ENCODE measurements at places on chromosomes 5 and 9.

- no peak for DNase-seq
Observed at GRCh38 chr9:110142253-110142652, 65.7 kb downstream of the C9orf152 start.

- DNase-seq: no peak
Observed at GRCh38 chr5:177049285-177049684, 26.8 kb downstream of the ZNF346 start.

DNA sequence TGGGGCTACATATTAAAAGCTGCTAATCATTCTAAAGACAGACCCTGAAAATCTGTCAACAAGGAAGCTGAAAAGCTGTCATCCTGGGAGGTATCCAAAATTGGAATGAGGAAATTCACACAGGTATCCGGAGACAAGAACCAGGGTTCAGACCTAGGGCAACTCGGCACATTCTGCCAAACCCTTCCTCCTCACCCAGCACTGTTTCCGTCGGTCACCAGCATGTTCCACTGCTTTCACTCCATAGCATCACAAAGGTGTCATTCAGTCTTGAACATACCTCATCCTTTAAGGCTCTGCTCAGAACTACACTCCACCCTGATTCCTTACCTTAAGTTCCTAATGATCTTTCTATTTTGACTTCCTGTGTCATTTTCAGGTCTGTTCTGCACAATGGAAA lies 153.1 kb upstream of the RASA1 start:
- no peak for DNase-seq

DNA sequence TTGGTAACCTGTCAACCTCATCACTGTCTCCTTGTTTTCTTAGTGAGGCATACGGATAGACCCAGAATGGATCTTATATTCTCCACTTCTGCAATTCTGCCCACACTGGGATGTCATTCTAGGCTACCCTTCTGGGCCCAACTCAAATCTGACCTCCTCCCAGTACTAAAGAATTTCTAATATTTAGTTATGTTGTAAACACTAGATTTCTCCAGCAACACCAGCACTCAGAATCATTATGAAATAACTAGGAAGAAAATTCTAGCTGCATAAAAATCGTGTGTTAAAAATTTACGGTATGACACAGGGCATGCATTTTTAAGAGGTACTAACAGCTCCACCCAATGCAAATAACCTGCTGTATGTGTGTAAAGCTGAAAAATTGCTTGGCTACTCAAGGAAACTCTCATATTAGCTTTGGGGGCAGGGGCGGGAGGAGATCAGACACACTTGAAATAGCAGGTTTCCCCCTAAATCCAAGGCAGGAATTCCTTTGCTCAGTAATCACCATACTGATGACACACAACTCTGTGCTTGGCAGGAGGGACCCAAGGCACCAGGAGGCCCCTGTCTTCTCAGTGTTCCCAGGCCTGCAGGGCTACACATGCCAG lies 27.3 kb downstream of the MACROH2A1 start:
- no peak for DNase-seq

DNA sequence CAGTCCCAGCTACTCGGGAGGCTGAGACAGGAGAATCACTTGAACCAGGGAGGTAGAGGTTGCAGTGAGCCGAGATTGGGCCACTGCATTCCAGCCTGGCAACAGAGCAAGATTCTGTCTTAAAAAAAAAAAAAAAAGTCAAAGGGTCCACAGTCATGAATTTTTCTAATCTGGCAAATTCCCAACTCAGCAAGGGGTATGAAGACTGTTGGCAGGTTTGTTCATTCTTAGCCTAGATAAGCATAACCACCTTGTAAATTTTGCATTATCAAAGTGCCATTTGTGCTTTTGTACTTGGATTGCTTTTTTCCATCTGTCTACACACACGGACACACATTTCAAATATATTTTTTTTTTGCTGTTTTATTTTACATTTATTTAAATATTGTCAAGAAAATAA lies 299.8 kb upstream of the NUDT12 start:
- DNase-seq: no peak

DNA sequence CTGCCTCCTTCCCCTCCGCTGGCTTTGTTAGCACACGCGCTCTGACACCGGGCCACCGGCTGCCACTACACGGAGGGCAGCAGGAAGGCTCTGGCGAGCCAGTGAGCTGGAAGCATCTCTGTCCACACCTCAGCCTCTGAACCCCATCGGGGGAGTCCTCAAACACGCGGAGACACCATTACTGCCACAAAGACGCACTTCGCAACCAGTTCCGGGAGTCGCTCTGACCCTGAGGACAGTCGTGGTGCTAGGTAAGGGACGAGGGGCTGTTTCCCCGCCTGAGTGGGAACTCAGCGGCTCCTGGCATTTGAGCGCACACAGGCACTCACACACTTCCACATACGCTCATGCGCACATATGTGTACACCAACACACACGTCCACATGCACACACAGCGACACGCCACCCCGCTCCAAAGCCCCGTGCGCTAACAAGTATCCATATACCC lies 160.0 kb downstream of the C9orf152 start:
- peak; percentile 56 for DNase-seq

GRCh38 chr5:167160388-167160787 lies 1131.1 kb upstream of the WWC1 start:
- DNase-seq: no peak

DNA sequence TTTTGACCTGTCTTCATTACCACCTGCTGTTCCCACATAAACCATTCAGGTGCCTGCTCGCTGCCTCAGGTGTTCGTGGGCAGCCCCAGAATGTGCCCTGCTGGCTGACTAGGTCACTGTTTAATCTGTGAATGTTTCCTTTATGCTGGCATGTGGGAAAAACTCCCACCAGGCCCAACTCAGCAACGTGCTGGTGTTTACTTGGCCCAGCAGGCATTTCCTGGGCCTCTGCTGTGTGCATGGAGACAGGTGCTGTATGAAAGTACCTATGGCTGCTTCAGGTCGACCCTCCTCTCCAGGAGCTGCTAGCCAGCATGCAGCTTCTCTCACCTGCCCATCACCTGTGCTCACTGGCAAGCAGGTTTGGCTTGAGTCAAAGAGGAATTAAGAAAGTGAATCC lies 65.8 kb downstream of the RAD23B start:
- DNase-seq: no peak

GRCh38 chr9:98251551-98251950 lies 3.9 kb downstream of the TBC1D2 start:
- DNase-seq: no peak

DNA sequence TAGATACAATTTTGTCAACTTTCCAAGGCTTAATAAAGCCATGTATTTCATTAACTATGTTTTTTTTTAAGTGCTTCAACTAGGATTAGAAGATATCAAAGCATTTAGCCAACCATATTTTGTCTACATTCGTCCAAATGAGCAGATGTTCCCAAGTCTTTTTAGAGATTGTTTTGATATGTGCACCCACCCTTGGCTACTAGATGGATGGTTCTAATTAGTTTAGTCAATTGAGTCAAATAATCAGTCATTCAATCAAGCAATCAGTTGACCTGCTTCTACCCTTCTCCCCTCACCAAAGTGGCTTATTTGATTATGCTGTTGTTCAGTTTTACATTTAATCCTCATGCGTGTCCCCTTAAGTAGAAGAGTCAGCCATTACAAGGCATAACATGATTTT lies 319.5 kb upstream of the TNC start:
- no peak for DNase-seq

GRCh38 chr9:33198165-33198564 lies 31.0 kb upstream of the B4GALT1 start:
- no peak for DNase-seq

DNA sequence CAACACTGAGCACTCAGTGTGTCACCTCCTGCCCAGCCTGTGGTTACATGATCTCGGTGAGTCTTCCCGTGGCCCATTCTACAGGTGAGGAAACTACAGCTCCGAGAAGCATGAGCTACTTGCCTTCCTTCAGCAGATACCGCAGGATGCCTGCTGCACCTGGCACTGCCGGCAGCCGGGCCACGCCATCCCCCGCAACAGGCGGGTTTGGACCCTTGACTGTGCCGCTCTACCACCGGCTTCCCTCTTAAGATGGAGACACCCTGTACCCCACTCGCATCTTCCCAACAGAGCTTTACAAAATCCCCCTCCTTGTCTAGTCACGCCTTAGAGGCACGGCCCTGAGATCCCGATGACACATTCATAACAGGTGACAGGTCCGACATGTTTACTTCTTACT lies 74.9 kb upstream of the OTULINL start:
- DNase-seq: no peak

GRCh38 chr5:174732036-174733020 lies 7.9 kb downstream of the MSX2 start:
- no peak for DNase-seq

DNA sequence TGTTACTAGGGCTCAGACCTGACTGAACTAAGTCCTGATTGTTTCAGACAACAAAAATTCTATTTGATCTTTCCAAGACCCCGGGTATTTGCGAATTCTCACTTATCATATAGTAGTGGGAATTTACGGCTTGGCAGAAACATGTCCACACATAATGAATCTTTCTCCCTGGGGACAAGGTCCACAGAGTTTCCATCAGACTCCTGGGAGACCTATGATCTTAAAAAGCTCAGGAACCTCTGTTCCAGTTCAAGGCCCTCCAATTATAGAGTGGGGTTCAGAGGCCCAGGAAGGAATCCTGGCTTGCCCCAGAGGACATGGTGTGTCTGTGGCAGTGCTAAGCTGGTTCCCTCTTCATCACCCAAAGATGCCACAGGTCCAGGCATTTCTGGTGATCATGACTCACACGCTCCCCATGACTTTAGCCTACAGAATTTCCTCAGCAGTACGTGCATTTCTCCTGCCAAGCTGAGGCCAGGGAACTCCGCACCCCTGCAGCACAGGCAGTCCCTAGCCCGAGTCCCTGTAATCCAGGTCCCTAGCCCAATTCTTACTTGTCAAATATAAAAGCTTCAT lies 12.6 kb downstream of the RAPGEF1 start:
- DNase-seq: no peak

GRCh38 chr5:115348175-115348574 lies 51.7 kb upstream of the CCDC112 start:
- no peak for DNase-seq

DNA sequence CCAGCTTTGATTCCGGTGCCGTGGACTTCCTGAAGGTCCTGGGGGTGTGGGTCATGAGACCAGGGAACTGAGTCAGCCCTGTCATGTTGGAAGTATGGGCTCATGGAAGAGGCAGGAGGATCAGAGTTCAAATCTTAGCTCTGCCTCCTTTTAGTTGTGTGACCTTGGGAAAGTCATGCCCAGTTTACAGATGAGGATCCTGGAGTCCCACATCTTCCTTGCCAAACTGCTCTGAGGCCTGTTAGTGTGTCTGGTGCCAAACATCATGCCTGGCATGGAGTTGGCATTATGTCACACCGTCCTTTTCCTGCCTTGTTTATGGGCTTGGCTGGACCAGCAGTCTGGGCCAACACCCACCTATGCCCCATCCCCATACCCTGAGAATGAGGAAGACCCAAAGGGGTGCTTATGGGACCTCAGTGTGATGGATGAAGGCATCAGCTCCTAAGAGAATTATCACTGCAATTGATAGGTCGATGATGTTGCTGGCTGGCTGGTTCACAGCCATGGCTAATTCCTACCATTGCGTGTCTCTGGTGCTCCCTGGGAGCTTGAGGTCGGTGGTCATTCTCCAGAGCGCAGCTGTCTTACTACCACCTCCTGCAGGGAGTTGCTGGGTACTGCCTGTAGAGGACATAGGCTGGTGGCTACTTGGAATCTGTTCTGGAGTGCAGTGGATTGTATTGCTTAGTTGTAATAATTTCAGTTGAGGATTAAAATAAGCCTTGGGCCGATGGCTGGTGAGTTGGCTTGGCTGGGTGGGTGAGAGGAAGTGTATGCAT lies 140.5 kb upstream of the PITX1 start:
- no peak for DNase-seq

GRCh38 chr5:113271745-113272454 lies 162.9 kb downstream of the TSSK1B start:
- DNase-seq: no peak

GRCh38 chr9:68740561-68740960 lies 35.5 kb downstream of the PIP5K1B start:
- DNase-seq: no peak

DNA sequence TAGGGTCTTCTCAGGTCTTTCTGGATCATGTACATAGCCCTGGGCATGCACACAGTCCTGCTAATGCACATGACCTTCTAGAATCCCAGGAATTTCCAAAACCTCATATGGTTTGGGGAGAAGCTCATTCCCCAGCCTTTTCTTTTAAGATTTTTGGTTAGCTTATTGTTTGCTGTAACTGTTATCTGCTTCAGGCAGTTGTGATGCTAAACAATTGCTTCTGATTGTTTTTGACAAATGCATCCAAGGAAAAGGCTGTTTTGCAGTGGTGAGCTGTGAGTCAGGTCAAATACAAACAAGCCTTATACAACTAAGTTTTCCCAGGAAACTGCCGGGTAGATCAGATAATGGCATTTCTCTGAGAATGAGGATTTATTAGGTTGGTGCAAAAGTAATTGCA lies 32.7 kb downstream of the SMC5 start:
- no peak for DNase-seq

DNA sequence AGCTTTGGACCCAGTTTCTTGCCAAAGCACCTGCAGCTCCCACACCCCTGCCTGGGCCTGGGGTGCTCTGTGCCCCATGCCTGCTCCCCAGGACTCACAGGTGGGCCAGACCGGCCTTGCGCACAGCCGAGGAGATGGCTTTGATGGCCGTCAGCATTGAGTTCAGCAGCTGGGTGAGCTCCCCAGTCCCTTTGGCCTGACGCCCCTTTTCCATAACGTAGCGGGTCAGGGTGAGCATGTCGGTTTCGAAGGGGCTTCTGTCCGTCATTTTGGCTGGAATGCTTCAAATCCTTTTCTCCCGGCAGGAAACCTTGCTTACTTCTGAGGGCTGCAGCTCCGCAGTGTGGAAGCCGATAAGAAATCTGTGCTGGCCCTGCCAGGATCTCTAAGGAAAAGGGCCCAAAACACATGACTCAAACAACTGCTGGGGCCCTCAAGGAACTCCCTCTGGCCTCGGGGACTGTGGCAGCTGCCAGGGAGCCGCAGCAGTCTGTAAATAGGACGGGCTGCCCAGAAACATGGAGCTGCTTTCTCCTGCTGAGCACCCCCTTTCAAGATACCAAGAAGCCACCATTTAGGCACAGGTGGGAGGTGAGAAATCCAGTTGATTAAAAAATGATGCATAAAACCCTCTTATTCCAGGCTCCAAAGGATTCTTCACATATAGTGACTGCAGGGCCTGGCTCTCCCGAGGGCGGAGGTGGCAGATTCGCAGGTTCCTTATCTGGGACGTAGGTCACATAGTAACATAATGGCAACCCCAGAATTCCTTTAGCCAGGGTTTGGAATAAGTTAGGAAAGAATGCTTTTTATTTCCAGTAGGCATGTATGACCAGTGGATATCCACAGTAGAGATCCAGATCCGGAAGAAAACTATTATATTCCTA lies at the start of gene FBP2:
Gene FBP2, minus strand, starts transcription at position 366 of the 887 bp plus-strand sequence. Its CDS starts 98 bp downstream, at position 268.
- DNase-seq: no peak

DNA sequence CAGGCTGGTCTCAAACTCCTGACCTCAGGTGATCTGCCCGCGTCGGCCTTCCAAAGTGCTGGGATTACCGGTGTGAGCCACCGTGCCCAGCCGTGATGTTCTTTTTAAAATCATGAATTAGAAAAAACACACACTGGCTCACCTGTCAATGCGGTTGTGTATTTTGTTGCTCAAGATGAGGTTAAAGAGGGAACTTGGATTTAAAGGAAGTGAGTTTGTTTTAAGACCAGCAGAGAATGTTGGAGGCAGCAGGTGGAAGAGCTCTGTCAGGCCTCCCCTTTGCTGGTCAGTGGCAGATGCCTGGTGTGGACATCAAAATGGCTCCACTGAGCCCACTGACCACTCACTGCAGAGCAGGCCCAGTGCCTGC lies 38.9 kb downstream of the WNK2 start:
- no peak for DNase-seq

GRCh38 chr5:141904551-141904950 lies 19.1 kb upstream of the DELE1 start:
- no peak for DNase-seq
